ENCODE measurements at places on chromosomes 12 and 14.

DNA sequence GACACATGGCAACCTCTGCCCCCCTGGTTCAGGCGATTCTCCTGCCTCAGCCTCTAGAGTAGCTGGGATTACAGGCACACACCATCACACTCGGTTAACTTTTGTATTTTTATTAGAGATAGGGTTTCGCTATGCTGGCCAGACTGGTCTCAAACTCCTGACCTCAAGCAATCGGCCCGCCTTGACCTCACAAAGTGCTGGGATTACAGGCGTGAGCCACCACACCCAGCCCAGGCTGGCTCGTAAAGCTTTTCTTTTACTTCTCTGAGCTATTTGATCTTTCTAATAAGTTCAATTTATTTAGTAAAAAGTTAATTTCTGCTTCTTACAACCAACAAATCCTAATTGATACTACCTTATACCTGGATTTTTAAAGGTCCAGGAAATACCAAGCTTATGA, 127.4 kb upstream of the KRR1 start:
- no peak for DNase-seq

GRCh38 chr12:124434354-124434753, 133.1 kb downstream of the NCOR2 start:
- DNase-seq, result no peak

DNA sequence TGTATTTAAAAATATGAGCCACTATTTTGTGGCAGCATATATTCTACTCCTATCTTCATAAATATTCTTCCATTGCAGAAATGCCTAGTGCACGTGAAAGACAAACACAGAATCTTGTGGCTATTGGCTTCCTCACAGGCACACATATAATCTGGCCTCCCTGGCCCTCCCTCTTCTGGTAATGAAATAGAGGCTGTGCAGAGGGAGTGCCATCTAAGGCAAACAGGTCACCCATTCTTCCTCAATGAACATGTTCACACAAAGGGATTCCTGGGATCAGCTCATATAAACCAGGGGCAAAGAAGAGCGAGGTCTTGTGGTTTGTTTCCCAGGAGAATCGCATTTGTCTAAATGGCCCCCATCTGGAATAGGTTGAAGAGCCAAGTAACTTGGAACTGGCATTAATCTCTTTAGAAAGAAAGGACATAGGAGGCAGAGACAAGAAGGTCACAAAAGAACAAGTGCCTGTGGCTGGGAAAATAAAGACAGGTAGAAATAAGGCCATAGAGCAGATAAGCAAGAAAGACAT, 171.6 kb upstream of the PTPRQ start:
- no peak for DNase-seq

DNA sequence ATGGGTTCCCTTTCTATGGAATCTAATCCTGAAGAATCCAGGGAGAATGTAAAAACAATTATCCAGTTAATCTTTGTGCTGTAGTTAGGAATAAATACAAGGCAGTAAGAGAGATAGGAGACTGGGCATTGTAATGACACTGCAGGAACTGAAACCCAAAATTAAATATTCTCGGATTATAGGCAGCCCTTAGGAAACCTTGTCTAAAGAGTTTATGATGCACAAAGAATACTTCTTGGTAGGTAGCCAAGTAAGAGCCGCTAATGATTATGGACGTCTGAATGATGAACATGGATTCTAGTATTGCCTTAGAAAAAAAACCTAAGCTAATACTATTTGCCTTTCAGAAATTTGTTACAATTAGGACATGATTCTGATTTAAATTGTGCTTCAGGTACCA, 165.4 kb upstream of the LRIG3 start:
- DNase-seq, result no peak

DNA sequence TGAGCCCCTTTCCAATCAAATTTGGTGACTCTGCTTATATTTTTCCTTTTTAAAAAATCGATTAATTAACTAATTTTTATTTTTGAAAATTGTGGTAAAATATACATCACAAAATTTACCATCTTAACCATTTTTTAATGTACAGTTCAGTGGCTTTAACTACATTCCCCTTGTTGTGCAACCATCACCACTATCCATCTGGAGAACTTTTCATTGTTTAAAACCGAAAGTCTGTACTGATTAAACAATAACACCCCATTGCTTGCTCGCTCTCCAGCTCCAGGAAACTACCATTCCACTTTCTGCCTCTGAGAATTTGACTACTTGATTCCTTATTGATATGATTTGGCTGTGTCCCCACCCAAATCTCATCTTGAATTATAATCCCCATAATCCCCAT, 283.4 kb downstream of the C12orf75 start:
- no peak for DNase-seq

DNA sequence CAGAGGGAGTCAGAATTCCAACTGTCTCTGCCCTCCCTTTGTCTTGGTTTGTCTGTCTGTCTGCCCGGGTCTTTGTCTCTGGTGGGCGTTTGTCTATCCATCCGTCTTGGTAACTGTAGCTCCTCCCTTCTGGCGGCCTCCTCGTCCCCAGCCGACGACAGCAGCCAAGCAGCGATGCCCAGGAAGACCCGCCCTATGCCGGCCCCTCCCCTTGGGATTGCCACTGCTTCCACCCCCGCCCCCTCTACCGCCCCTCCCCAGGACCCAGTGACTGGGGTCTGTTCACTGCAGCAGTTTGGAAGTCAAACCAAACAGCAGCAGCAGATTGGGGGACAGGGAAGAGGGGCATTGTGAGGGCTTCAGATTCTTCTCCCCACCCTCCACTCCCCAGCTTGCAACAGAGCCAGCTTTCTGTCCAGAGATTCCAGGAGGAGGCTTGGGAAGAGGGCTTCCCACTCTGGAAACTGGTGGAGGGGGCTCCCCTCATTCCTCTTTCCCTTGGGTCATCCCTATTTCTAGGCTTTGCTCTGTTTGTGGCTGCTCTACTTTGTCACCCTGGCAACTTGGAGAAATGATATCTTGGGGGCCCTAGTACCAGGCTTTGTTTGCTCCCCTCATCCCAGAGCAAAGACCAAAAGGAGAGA, 2.4 kb upstream of the RARG start:
- DNase-seq, result no peak

DNA sequence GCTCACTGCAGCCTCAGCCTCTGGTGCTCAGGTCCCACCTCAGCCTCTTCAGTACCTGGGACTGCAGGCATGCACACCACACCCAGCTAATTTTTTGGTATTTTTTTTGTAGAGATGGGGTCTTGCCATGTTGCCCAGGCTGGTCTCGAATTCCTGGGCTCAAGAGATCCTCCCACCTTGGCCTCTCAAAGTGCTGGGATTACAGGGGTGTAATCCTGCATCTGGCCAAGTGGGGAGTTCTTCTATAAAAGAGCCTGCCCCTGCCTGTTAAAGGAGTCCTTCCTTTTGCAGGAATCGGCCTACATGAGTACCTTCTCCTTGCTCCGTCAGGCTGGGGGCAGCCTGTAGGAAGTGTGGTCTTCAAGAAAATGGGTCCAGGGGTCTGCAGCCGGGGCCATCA, 54.1 kb upstream of the RASSF3 start:
- DNase-seq, result no peak

GRCh38 chr12:6532927-6533652, 1.2 kb upstream of the GAPDH start:
- peak; percentile 88 for DNase-seq

- no peak for DNase-seq
Measured at GRCh38 chr14:97027256-97027999, 230.2 kb downstream of the VRK1 start.

GRCh38 chr12:9149372-9149771, 33.7 kb upstream of the A2M start:
- DNase-seq, result no peak

DNA sequence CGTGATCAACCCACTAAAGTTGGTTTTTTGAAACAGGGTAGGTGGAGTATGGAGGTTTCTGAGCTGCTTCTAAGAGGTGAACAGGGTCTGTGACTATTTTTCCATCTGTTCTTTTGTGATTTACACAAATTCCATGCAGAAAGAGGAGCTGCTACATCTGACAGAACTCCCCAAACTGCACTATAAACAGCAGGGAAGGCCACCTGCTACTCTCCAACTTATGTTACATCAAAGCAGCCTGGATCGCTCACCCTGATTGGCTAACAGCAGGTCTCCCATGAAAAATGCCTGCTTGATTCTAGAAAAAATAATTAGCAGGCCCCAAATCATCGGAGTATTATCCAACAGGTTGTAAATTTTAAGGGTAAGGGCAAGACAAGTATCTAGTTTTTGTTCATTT, 282.9 kb upstream of the FLRT2 start:
- no peak for DNase-seq

- DNase-seq, result no peak
Measured at GRCh38 chr12:69039911-69040310, 106.9 kb upstream of the CPM start.

GRCh38 chr12:95520816-95521215, 30.5 kb downstream of the USP44 start:
- DNase-seq, result no peak

DNA sequence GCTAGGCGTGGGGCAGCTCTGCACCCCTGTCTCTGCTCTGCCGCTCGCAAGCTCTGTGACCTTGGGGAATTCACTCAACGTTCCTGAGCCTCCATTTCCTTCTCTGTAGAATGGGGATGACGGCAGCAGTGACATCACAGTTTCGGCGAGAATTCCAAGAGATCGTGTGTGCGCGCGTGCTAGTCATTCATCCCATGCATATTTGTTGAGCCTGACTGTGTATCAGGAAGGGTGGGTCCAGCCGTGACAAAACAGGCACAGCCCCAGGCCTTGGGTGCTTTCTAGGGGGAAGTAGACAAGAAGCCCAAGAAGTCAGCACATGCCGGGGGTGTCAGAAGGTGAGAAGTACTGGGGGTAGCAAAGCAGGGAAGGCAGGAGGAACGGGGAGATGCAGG, 145.6 kb upstream of the NCOR2 start:
- no peak for DNase-seq

- DNase-seq, result no peak
Measured at GRCh38 chr12:2332236-2332635, 279.4 kb downstream of the CACNA1C start.

- DNase-seq, result no peak
Measured at GRCh38 chr12:131897875-131898274, 3.5 kb downstream of the ULK1 start.

DNA sequence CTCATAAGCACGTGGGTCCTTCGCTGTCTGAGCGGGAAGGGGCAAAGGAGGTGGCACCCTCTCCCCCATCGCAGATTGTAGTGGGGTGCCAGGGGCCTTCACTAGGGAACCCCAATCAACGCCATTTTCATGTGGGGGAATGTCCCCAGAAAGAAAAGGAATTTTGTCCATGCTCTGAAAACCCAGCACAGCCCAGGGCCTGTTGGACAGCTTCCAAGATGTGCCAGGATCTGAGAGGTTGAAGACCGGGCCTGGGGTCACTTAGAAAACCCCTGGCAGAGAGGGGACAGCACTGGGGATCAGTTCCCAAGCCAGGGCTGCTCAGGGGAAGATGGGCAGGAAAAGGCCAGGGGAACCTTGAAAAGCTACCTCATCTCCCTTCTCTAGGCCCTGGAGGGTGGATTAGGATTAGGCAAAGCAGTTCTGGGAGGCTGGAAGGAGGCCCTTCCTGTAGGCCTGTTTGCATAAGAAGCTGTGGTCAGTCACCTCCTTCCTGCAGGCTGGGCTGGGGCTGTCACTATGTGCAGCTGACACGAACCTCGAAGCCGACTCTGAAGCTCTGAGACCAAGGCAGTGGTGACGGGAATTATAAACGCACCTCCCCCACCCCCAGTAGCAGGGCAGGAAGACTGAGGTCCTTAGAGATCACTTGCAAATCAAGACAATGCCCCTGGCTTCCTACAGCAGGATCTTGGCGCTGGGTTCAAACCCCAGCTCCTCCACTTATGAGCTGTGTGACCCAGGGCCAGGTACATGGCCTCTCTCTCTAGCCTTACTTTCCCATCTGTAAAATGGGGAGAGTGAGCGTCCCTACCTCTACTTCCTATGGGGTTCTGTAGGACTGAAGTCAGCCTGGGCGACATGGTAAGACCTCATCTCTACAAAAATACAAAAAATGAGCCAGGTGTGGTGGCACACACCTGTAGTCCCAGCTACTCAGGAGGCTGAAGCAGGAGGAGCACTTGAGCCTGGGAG, 29.0 kb downstream of the TESC start:
- no peak for DNase-seq

All from COLO829 (cell line).